Stimulated activated CD4-positive, alpha-beta T cell treated with anti-CD3 and anti-CD28 coated beads, Interleukin-1b, Interleukin-23, amount 100 ng/mL, for 1 hour (primary cell): ENCODE measurements at places on chromosomes 4 and X.

- no peak for DNase-seq
These were observed 321 bp upstream of the HPRT1 start for GRCh38 chrX:134459683-134460004.

DNA sequence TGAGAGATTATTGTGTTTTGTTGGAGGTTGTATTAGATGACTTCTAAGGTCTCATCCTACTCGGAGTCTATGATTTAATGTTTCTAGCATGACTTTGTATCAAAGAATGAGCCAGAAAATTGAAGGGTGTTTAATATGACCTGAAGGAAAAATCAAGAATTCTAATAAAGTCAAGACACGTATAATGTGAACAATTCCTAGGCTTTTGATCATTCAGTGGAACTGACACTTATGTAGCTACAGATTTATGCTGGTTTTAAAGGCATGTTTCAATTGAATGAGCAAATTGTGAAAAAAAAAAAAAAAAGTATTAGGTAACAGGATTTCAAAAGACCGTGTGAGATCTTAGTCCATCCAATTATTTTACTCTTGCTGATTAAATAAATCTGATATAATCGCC lies 64.9 kb downstream of the GRID2 start:
- DNase-seq, result no peak

GRCh38 chr4:41000356-41000755 lies 214.0 kb downstream of the APBB2 start:
- DNase-seq, result no peak

- no peak for DNase-seq
These were observed 8.1 kb downstream of the ACSL1 start for GRCh38 chr4:184817494-184818215.

DNA sequence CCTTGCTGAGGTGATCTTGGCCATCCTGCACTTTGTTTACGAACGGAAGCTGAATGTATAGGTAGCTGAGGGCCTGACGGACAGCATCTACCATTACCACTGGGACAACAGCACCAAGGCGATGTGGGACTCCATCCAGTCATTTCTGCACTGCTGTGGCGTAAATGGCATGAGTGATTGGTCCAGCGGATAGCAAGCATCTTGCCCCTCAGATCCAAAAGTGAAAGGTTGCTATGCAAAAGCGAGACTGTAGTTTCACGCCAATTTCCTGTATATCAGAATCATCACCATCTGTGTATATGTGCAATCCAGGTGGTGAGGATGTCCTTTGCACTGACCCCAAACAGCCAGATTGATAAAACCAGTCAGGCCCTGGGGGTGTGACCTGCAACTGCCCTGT lies 4.2 kb upstream of the PYURF start:
- DNase-seq, result no peak

- no peak for DNase-seq
These were observed 46.1 kb downstream of the MBNL3 start for GRCh38 chrX:132442691-132443090.

DNA sequence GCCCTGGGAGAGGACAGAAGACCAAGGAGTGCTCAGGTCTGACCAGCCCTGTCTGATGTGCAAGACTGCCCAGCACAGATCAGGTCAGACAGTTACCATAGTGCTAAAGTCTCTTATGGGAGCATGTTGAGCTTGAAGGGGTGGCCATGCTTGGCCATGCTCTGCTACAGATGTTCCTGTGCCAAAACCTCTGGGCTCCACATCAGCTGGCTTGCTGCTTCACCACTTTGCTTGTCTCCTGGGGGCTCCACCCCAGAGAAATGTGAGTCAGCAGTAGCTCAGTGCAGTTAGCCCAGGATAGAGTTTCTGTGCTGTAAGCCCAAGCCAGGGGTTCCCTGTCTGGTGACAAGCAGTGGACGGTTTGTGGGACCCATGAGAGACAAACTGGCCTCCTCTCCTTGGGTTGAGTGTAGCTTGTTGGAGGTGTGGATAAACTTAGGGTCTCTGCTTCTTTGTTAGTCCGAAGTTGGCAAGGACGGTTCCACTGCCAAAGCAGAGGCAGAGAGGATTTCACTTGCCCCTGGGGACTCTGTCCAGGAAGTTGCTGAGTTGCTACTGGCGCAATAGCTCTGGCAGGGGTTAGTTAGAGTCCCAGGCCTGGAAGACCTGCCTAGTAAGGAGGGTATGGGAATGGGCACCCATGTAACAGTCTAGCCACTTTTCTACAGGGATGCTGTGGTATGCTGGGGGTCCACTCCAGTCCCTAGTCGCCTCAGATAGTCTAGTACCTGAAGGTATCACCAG lies 8.7 kb upstream of the TMSB15C start:
- DNase-seq, result no peak

DNA sequence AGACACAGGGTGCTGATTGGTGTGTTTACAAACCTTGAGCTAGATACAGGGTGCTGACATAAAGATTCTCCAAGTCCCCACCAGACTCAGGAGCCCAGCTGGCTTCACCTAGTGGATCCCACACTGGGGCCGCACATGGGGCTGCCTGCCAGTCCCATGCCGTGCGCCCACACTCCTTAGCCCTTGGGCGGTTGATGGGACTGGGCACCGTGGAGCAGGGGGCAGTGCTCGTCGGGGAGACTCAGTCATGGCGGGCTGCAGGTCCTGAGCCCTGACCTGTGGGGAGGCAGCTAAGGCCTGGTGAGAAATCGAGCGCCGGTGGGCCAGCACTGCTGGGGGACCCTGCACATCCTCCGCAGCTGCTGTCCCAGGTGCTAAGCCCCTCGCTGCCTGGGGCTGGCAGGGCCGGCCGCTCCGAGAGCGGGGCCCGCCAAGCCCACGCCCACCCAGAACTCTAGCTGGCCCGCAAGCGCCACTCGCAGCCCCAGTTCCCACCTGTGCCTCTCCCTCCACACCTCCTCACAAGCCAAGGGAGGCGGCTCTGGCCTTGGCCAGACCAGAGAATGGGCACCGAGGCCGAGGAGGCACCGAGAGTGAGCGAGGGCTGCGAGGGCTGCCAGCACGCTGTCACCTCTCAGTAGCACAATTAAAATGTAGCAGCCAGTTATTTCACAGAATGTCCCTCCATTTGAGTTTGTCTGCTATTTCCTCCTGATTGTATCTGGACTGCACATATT lies 76.1 kb upstream of the PNPLA4 start:
- DNase-seq, result no peak

DNA sequence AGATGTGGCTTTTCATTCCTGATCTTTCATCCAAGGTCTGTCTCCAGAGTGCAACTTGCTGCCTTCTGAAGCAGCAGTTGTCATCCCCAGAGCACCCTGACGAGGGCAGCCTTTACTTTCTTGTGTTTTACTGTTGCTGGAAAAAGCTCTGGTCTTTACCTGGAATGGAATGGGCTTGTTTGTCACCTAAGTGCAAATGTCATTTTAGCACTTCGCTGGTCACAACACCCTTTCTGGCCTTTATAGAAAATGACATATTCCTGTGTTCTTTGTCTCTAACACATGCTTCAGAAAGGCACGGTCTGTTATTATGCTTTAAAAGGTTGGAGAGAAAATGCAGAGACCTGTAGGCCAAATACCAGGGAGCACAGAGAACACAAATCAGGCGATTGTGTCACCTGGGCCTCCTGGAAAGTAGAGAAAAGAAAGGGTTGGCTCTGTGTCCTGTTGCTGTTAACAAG lies 332.7 kb upstream of the IGFBP7 start:
- no peak for DNase-seq

DNA sequence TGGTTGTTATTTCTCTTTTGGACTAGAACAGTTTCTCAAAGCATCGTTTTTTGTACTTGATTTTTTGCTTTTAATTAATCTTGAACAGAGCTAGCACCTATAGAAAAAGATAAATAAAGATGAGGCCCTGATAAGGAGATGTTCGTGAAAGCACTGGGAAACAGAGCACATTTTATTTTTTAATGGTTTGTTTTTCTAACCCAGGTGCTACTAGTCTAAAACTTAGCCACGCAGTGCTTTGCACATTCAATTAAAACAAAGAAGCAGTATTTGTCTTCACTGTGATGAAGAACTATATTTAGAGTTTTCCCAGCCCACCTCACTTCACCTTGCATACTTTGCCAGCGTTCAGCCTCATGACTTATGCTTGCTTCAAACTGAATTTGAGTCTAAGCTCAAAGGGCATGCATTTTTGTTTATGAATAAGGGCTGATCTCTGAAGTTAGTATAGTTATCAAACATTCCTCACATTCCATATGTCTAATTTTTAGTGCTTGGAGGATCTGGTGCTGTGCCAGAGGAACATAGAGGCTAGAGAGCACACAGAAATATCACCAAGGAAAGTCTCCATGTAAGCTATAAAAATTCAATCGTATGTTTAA lies 76.7 kb downstream of the WWC2 start:
- DNase-seq, result no peak

DNA sequence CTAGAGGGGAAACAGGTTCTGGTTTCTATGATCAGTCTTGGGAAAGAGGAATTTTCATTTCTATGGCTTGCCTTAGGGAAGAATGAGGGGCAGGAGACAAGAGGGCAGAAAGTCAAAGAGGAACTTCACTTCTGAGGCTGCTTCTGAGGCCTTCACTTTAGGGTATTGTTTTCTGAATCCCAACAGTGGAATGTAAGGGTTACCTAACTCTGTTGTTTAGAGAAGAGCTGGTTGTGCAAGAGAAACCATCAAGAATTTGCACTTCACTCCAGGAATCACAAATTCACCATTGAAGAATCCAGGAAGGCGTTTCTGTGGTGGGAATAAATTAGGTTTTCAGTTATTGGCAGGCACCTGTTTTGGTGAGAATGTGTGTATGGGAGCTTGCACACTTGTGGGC lies 126.7 kb upstream of the AMOT start:
- no peak for DNase-seq

- no peak for DNase-seq
These were observed 117.7 kb downstream of the RELL1 start for GRCh38 chr4:37568489-37568888.

GRCh38 chr4:168538632-168539031 lies 41.8 kb downstream of the PALLD start:
- no peak for DNase-seq

- DNase-seq, result no peak
These were observed 117.9 kb downstream of the STIM2 start for GRCh38 chr4:26978387-26979053.

- DNase-seq, result no peak
These were observed 1.1 kb upstream of the RRH start for GRCh38 chr4:109826719-109827118.

- DNase-seq, result no peak
These were observed 3.4 kb upstream of the USP53 start for GRCh38 chr4:119209077-119209476.

- DNase-seq, result no peak
These were observed 10.0 kb downstream of the SULT1E1 start for GRCh38 chr4:69849969-69850368.

- DNase-seq, result no peak
These were observed 17.8 kb downstream of the ZDHHC9 start for GRCh38 chrX:129825746-129826505.

GRCh38 chr4:13601048-13601447 lies 26.5 kb downstream of the BOD1L1 start:
- DNase-seq, result no peak

DNA sequence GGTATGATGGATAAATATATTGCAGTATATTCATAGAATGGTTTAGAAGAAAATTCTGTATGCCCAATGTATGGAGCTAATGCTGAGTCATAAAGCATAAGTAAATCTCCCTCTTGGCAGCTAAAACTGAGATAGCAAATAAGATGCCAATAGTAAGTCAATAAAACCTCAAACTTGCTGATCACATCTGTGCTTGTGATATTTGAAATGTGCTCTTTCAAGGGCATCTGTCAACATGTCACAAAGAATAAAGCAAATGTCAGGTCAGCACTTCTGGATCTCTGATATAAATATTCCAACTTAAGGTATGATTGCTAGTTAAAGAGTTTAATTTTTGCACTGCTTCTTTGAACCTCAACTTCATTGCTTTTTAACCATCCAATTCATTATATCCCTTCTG lies 262.3 kb upstream of the EMCN start:
- DNase-seq, result no peak

DNA sequence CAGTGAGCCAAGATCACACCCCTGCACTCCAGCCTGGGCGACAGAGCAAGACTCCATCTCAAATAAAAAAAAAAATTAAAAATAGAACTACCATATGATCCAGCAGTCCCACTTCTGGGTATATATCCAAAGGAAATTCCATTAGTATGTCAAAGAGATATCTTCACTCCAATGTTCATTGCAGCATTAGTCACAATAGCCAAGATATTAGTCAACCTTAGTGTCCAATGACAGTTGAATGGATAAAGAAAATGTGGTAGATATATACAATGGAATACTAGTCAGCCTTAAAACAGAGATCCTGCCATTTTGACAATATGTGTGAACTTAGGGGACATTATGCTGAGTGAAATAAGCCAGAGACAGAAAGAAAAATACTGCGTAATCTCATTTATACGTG lies 49.4 kb downstream of the C4orf46 start:
- DNase-seq, result no peak

DNA sequence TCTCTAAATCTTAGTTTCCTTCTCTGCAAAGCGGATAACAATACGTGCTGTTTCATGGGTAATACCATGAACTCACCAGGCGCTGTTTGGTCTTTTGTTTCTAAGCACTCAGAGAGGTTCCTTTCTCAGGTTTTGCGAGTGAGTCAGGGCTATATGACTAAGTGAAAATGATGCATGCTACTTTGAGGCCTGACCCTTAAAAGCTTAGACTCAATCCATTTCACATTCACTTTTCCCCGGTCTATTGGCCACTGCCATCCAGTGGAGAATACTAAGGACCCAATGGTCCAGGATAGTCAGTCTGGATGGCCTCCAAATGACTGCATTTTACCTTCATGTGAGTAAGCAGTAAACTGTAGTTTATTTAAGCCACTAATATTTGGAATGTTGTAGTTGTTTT lies 400.8 kb upstream of the SLIT2 start:
- no peak for DNase-seq

DNA sequence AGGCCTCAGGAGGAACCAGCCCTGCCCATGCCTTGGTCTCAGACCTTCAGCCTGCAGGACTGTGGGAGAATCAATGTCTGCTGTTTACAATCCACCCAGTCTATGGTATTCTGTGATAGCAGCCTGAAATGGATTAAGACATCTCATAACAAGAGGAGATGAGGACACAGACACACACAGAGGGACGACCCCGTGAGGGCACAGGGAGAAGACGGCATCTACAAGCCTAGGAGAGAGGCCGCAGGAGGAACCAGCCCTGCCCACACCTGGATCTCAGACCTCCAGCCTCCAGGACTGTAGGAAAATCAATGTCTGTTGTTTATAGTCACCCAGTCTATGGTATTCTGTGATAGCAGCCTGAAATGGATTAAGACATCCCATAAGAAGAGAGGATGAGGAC lies 3.3 kb downstream of the SLC25A6 start:
- DNase-seq, result no peak
